ENCODE measurements at places on chromosomes 11 and 22.

DNA sequence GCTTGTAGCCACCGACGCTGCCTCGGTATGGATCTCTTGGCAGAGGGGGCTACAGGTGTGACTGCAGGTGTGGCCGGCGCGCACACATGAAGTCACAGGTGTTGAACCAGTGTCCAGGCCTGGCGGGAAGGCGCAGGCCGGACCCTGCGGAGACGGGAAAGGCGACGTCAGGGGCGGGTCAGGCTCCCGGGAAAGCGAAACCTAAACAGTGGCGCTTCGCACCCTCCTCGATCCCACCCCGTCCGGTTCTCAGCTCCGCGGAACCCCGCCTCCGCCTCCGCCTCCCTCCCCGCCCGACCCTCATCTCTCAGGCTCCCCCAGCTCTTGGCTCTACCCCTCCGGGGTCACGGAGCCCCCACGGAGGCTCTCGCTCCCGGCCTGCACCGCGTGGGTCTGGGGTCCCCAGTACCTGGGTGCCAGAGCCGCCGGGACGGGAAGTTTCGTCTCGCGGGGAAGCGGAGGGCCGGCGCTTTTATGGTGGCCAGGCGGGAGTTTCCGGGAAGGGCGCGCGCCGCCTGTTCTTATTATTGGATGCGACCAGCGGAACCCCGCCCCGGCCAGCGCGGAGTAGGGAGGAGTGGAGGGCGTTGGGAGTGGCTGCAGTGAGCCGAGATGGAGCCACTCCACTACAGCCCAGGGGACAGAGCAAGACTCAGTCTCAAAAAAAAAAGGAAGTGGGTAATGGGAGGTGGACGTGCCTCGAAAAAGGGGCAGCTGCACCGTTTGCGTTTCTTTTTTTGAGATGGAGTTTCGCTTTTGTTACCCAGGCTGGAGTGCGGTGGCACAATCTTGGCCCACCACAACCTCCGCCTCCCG, at the start of gene IRF7:
Gene IRF7, minus strand, starts transcription at position 447 of the 816 bp plus-strand sequence. CDS start 586 bp downstream, outside the sequence.
- peak; percentile 87 for DNase-seq

GRCh38 chr11:35321532-35322317, 97.6 kb downstream of the SLC1A2 start:
- no peak for DNase-seq

DNA sequence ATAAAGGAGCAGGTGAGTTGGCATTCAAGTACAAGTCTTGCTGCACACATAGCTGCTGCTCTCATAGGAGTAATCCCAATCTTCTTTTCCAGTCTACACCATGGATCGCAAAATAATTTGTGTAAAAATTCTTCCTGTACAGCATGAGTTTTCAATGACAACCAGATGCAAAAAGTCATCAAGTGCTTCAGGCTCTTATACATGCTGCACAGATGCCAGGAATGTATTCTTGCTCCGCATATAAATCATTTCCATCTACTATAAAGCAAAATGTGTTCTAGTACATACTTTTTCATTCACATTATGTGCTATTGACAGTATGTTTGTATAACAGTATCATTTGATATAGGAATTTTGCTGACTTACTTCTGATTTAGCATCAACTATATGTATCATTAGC, 35.4 kb downstream of the NXPE2 start:
- no peak for DNase-seq

DNA sequence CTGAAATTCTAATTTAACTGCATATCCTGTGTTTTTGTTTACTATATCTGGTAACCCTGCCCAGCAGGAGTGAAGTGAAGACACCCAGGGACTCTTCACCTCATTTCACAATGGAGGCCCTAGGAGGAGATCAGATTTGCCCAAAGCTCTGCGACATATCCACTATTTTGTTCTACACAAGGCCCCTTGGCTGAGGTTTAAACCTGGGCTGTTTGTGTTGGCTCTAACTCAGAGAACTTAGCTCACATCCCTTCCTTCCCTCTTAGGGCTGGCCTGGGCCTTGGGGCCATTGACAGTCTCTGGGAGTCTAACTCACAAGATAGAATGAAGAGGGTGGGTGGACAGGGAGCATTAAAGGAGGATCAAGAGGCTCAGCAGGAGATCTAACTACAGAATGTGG, 8.2 kb upstream of the PLA2G3 start:
- DNase-seq, result no peak

DNA sequence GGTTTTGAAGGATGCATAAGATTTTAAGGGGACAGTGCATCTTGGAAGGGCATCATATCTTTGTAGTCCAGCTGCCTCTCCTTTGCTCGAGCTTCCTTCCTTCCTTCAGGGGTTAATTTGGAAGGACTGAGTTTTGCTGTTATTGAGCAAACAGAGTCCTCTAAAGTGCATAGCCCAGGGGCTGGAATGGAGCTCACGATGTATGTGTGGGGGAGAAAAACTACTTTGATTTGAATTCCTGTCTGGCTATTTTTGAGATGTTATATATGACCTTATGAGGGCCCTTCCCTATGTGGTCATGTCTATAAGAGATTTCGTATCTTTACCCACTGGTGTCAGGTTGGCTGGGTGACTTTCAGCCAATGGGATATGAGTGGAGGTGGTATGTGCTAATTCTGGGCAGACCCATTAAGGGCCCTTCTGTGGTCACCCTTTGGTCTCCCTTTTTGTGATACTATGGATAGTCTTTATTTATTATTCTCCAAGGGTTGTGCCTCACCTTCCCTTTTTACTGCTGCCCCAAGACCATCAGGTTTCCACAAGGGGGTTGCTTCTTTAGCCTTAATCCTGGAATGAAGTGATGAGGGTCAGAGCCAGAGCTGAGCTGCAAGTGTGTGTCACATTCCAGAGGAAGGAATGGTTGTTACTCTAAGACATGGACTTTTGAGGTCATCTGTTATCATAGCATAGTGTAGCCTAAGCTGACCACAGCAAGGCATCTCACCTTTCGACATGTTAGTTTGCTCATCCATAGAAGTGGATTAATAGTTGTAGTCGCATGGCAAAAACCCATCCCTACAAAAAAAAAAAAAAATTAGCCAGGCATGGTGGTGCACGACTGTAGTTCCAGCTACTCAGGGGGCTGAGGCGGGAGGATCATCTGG, 54.6 kb downstream of the LRRC74B start:
- no peak for DNase-seq

DNA sequence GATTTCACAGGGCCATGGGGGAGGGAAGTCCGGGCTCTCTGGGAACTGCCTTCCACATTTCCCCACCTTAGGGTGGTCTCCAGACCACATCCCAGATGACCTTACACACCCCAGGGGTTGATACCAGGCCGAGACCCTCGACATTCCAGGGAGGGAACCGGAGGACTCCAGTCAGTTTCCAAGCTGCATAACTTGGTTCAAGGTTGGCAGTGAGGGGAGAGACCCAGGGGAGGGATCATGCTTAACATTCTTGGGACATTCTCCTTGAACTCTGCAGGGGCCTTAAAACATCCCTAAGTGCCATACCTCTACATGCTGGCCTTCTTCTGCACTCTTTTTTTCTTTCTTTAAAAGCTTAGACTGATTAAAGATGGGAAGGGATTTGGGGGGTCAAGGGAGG, 251.0 kb downstream of the ST3GAL4 start:
- DNase-seq, result no peak

GRCh38 chr11:44621784-44622183, 56.3 kb downstream of the CD82 start:
- DNase-seq, result no peak

DNA sequence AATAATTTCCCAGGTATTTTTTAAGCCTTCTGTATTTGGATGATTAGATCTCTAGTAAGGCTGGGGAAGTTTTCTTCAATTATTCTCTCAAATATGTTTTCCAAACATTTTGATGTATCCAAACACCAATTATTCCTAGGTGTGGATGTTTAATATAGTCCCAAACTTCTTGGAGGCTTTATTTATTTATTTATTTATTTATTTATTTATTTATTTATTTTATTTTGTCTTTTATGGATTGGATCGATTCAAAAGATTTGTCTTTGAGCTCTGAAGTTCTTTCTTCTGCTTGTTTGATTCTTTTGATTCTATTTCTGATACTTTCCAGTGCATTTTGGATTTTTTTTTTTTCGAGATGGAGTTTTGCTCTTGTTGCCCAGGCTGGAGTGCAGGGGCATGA, 2267.9 kb upstream of the RAG2 start:
- DNase-seq, result no peak

DNA sequence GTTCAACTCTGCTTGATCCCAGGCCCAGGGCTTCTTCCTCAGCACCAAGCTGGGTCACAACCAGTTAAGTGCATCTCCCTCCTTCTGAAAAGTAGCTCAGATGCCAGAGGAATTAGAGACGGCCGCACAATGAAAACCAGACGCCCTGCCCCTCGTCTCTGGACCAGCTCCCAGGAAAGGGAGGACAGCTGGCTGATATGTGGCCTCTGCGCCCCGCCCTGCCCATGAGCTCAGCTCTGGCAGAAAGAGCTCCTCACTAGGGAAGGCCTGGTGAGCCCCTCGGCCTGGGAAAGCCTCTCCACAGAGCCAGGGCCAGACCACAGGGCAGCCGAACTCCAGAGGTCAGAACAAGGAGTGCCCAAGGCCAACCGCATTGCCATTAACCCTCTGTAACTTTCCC, 18.1 kb upstream of the SCGB1A1 start:
- DNase-seq, result no peak

- no peak for DNase-seq
Observed at GRCh38 chr11:34313099-34313517, 44.7 kb downstream of the ABTB2 start.

GRCh38 chr11:10022764-10023163, 271.3 kb downstream of the SBF2 start:
- no peak for DNase-seq

GRCh38 chr11:650482-650881, 13.4 kb downstream of the DRD4 start:
- DNase-seq, result no peak
